Hippocampal formation (tissue), 2 donors: ENCODE measurements at places on chromosomes 1 and 21.

- no peak for DNase-seq
These were observed 4.0 kb upstream of the LAPTM5 start for GRCh38 chr1:30761381-30762151.

- DNase-seq: no peak
These were observed 254.3 kb downstream of the LTN1 start for GRCh38 chr21:28738420-28738704.

- DNase-seq: no peak
These were observed at the start of gene FCRLA for GRCh38 chr1:161706482-161707347. Gene FCRLA, plus strand, starts transcription at chr1:161707229. Its CDS starts 36 bp downstream, at chr1:161707265.

DNA sequence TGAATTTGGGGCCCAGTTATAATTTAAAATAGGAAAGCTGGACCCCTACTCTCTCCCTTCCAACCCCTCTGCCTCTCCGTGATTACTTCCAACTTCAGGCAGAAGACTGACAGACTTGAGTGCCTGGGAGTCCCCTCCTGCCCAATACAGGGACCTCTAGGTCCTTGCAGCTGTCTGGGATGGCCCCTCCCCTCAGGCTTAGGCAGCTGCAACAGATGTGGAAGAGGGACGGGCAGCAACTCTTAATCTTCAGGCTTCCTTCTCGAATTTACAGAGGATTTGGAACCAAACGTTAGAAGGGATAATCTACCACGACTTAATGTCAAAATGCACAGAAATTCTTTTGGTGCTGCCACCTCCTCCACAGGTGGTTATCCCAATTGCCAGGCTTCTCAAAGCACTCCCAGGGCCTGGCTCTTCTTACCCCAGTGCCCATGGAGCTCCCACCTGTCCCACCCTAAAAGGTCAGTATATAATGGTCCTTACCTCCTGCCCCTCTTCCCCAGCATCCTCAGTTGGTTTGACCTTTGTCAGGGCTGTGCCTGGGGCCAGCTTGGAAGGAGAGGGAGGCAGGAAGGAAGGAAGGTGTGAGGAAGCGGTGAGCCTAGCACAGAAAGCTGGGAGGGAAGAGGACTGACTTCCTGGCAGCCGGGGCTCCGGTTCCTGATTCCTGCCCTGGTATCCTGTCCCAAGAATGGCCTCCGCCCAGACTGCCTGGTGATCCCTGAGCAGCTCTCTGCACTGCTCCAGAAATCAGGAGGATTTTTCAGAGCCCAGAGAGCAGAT, 2.8 kb downstream of the PEA15 start:
- no peak for DNase-seq

DNA sequence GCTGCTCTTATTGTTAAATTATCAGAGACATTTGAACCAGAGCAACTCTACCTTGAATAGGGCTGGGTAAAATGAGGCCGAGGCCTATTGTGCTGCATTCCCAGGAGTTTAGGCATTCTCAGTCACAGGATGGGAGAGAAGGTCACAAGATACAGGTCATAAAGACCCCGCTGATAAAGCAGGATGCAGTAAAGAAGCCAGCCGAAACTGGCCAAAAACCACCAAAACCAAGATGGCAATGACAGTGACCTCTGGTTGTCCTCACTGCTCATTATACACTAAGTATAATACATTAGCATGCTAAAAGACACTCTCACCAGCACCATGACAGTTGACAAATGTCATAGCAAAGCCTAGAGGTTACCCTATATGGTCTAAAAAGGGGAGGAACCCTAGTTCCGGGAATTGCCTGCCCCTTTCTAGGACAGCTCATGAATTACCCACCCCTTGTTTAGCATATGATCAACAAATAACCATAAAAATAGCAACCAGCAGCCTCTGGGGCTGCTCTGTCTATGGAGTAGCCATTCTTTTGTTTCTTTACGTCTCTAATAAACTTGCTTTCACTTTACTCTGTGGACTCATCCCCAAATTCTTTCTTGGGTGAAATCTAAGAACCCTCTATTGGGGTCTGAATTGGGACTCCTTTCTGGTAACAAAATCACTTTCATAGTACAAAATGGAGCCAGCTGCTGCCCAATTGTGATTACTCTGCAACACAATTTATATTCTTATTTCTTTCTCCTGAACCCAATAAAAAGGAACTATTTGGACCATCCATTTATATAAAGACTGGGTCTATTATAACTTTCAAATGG, 179.6 kb downstream of the TGFBR3 start:
- DNase-seq: no peak

GRCh38 chr1:167110586-167110985, 16.7 kb downstream of the STYXL2 start:
- DNase-seq: no peak

GRCh38 chr1:185874246-185874645, 140.1 kb downstream of the HMCN1 start:
- DNase-seq: no peak

DNA sequence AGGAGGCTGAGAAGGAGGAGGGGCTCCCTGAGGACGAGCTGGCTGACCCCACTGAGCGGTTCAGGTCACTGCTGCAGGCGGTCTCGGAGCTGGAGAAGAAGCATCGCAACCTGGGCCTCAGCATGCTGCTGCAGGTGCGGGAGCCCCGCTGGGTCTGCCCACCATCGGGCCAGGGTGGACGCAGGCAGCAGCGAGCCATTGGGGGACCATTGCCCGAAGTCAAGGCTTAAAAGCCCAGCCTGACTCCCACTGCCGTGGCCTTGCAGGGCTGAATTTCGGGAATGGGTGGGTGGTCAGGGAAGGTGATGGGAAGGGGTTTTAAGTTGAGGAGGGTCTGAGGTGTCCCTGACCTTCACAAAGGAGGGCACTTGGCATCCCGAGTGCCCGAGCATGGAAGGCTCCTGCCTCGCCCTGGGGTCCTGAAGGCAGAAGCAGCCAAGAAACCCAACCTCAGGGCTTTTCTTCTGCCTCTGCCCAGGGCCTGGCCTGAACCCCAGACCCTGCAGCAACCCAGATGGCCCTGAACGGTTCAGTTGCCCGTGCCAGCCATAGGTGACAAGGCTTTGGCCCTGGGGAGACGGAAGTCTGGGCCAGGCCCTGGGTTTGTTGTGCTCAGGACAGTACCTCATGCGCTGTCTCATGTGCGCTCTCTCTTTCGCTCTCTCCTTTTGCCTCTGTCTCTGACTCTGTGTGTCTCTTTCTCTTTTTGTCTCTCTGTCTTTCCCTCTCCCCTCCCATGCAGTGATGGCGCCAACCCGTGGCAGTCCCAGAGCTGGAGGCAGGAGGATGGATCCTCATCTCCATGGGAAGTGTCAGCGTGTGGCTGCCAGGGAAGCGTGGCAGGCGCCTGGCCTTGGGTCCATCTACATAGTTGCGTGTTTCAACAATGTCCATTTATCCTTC, 6.2 kb downstream of the RNF187 start:
- DNase-seq: no peak

- no peak for DNase-seq
These were observed 6.8 kb downstream of the ATP5PO start for GRCh38 chr21:33908760-33909159.

GRCh38 chr1:200665861-200666260, 3.8 kb downstream of the DDX59 start:
- DNase-seq: no peak

- no peak for DNase-seq
These were observed 7.5 kb downstream of the DENND4B start for GRCh38 chr1:153938996-153939395.

DNA sequence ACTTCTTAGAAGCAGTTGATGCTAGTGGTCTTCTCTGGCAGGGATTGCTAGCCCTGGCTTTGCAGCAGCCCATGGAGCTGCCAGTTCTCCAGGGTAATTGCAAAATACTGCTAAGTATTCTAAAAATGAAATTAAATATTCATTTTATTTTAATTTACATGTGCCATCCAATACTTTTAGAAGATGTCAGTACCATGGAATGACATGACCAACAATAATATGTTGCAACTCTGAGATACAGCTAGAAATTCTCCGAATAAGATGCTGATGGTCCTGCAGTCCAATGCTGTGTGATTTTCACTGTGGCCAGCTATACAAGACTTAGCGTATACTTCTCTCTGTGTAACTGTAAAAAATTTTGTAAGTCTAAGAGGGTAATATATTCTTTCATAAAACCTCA, 20.0 kb upstream of the WARS2 start:
- no peak for DNase-seq
